RWPE1 (cell line): ENCODE measurements at places on chromosomes 3 and 15.

- DNase-seq: no peak
Measured at GRCh38 chr15:96766366-96766765, 435.9 kb downstream of the NR2F2 start.

DNA sequence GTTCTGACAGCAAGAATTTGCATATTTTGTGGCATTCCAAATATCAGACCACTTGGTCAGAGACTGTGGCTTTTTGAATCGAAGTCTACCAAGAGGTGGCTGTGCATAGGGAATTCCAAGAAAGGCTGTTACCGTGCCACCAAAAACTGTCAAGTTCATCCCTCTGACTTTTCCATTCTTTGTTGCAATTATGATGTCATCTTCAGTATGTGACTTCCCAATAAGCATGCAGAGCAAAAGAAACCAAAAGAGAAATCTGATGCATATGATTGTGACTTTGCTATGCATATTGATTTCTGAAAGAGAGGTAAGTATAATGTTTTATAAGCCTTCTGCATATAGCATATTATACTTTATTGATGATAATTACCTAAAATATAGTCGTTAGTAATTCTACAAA, 6.5 kb downstream of the BCHE start:
- DNase-seq: no peak

DNA sequence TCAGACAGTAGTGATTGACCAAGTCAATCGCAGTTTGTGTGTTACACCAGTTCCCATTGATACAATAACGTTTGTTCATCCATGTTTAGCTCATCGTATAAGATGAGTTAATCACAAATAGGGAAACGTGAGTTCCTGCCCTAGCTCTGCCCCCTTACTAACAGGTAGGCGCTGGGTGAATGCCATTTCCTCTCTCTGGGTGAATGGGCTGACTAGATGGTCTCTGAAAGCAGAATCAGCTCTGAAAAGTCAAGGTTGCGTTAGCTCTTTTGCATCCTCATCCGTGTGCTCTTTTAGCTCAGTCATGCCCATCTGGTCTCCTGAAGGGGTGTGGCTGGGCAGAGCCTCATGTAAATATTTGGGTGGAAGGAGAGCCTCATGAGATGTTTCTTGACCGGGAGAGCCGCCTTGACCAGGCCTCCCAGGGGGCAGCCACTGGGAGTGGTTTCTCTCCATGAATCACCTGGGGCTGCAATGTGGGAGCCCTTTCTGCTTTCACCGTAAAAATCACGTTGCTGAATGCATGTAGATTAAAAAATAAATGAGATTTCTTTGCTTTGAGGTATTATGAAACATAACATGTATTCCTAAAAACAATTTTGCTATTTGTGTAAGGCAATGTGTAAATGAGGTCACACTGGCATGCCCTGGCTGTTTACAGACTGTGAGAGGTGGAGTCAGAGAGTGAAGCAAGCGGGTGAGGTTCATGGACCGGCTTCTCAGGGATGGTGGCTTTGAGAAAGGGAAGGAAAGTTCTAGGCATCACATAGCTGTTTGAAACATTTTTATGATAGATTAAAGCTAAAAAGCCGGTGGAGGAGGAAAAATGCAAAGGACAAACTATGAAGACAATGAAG, 108.4 kb upstream of the RASGRP1 start:
- DNase-seq: no peak

- peak; percentile 92 for DNase-seq
Measured at GRCh38 chr15:48963524-48964113, at the start of gene SHC4. Gene SHC4 (minus strand): TSS chr15:48963919. CDS start chr15:48963015, 904 bp downstream.

GRCh38 chr3:65967451-65967850, 71.3 kb downstream of the MAGI1 start:
- DNase-seq: no peak

- no peak for DNase-seq
Measured at GRCh38 chr3:197343656-197344408, 45.4 kb upstream of the DLG1 start.

- no peak for DNase-seq
Measured at GRCh38 chr15:27500206-27500605, 529.2 kb downstream of the GABRG3 start.

DNA sequence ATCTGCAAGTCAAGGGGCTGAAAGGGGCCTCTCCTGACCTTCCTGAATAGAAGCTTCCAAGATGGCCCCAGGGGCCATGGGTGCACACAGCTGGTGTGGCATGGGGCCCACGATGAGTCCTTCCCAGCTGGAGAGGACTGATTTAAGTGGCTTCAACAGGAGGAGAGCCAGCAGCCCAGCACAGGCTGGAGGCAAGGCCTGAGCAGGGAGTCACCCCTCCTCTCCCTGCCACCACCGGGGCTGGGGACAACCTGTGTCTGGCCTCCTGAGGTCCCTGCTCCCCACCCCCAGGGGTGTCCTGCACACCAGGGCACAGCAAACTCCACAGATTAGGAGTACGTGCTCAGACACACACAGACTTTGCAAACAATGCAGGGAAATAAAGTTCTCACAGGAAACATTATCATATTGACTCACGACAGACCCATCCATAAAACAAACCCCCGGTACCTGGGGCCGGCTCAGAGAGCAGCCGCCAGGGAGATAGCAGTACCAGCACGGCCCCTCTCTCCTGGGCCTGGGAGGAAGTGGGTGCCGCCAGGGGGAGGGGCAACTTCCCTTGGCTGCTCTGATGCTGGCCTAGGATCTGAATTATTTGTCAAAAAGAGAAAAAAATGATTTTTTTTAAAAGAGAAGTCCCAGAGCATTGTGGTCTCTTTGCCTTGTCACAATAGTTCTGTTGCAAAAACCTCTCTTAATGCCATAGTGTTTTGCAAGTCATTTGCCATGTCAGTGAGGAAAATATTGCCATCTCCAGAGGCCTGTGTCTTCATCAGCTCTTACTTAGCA, 21.9 kb upstream of the TSEN2 start:
- no peak for DNase-seq

- no peak for DNase-seq
Measured at GRCh38 chr3:115503394-115503793, 119.9 kb upstream of the GAP43 start.

DNA sequence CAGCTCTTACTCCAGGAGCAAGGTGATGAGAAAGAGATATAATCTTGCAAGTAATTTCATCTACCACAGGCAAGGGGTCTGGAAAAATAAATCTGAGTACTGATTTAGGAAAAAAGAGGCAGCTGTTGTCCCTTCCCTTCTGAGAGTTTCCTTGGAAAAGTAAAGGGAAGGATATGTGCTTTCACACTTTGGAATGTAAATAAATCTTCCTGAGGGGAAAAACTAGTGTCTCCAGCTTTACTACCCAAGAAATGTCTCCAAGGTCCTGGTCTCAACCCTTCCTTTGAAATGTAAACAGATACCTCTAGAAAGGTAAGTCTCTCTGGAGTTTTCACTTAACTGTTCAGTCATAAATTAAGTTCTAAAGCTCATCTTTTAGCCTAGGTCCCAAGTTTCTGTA, 102.6 kb downstream of the DPH6 start:
- no peak for DNase-seq

GRCh38 chr3:46576-46975, 150.0 kb upstream of the CHL1 start:
- DNase-seq: no peak

DNA sequence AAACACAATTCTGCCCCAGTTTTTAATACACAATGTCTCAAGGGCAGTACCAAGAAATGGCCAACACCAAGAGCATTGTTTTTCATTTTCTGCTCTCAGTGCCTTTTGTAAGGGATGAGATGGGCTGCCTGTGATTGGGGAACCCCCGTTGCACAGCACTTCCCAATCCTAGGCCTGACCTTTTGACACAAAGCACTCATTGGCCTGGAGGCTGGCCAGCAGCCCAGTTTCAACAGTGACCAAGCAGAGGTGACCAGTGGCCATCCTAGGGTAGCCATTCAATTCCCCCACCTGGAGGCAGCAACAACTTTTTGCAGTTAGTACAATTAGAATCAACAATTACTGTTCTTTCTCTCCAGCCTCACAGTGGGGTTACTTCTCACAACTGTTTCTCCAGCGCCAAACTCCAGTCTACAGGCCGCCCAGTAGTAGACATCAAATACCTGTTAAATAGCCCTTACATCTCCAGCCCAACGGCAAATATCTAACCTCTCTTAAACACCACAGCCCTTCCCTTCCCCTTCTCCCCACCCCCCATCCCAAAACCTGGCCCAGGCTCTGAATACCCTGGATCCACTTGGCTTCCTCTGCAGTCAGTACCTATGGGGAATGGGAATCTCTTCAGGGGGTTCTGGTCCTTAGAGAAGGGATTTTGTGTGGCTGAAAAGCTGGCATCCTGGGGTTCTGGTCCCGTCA, 8.9 kb upstream of the LRRC2 start:
- no peak for DNase-seq

DNA sequence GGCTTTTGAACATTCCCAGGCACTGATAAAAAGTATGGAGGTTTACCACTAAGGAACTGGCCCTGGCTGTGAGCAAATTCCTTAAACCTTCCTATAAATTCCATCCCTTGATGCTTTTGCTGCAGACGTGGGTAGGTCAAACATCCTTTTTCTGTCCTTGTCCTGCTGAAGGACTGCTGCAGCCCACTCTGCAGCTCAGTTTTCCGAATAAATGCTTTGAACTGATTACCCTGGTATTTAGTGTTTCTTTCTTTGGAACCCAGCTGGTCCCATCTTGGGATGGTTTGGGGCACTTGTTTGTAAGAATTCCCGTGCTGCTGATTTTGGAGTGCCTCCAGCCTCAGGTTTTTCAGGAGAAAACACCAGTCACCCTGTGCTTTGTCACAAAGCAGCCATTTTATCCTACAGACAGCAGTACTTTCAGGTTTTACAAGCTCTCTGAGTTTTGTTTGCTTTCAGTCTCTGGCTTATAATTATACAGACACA, 815.9 kb downstream of the VGLL3 start:
- no peak for DNase-seq

GRCh38 chr3:111584744-111585143, 10.4 kb downstream of the ZBED2 start:
- no peak for DNase-seq

DNA sequence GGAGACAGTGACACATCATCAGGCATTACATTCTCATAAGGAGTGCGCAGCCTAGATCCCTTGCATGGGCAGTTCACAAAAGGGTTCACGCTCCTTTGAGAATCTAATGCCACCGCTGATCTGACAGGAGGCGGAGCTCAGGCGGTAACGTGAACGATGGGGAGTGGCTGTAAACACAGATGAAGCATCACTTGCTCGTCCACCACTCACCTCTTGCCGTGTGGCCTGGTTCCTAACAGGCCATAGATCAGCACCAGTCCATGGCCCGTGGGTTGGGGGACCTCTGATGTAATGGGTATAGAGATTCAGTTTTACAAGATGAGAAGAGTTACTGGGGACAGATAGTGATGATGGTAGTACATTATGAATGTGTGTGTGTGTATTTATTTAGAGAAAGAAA, 63.0 kb downstream of the FRMD5 start:
- no peak for DNase-seq

- no peak for DNase-seq
Measured at GRCh38 chr3:50302095-50303012, 1.0 kb downstream of the HYAL1 start.

- DNase-seq: no peak
Measured at GRCh38 chr3:156760333-156760732, 65.8 kb upstream of the LEKR1 start.

GRCh38 chr3:36678216-36679013, 85.9 kb downstream of the DCLK3 start:
- DNase-seq: no peak

DNA sequence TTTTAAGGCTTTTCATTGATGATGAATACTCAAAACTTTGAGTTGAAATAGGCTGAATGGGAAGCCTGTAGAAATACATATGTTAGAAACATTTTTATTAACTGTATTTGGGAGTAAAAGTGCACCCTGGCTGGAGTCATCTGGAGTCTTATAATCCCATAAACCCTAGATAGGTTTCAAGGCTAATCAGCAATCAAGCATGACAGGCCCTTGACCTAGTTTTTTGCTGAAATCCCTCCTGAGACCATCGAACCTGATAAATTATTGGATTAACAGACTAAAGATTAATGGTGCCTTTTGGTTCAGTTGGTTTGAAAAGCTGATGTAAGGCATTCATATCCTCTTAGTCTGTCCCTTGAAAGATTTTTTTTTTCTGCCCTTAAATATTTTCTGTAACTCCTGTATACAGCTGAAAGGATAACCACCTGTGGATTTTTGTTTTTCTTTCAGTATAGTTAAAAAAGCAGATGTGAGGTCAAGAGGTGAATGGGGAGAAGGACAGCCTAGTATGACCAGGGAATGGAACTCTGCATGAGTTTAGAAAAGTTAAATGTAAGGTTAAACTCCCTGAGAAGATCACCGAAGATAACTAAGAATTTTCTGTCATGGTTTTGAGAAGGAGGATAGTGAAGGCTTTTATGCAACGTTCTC, 69.4 kb upstream of the STXBP5L start:
- DNase-seq: no peak

DNA sequence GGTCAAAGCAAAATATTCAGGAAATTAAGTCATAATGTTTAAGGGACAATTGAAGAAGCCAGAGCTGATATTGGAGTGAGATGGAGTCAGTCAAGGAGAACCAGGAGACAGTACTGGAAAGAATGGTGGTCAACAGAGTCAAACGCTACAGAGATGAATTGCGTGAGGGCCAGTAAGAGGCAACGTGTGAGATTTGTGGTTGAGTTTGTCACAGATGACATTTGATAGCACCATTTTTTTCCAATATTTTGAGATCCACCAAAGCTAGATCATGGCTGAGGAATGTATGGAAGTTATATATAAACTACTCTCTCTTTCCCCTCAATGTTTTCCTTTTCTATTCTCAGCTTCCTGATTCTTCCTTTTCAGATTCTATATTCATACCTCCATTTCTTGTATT, 375.1 kb upstream of the ROBO2 start:
- DNase-seq: no peak

GRCh38 chr3:13019243-13020095, 53.8 kb downstream of the IQSEC1 start:
- no peak for DNase-seq

DNA sequence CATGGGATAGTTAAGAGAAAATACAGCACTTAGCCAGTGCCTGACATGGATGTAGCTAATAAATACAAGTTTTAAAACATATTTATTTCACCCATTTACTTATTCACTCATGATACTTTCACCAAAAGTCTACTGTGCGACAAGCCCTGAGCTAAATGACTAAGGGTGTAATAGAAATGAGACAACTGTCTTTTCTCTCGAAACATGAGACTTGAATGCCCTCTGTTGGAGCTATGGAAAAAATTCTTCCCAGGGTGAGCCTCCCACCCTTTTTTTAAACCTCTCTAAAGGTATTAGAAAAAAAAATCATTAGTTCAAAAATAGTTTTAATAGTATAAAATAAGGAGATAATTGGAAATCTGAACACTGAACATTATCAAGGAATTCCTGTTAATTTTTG, 24.3 kb upstream of the RPL14 start:
- DNase-seq: no peak
